ENCODE measurements at places on chromosomes 4 and X.

GRCh38 chrX:41695426-41695825, 6.7 kb downstream of the GPR34 start:
- no peak for DNase-seq

GRCh38 chr4:5750052-5750945, 39.3 kb downstream of the EVC start:
- DNase-seq, result no peak

DNA sequence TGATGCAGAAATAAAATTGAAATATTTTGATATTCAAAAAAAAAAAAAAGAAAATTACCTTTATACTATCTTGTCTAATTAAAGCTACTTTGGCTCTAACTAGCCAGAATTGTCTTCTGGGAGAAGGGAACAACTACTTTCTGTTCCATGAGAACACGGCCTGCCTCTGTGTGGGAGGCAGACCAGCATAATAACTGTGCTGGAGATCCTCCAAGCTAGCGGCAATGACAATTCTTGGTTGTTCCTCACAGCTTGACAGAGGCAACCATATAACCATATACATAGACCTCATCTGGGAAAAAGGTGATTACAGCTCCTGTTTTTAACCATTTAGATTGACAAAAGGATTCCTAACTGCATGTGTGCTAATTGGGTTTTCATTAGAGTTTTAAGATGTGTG, 95.7 kb downstream of the RBMX2 start:
- no peak for DNase-seq

DNA sequence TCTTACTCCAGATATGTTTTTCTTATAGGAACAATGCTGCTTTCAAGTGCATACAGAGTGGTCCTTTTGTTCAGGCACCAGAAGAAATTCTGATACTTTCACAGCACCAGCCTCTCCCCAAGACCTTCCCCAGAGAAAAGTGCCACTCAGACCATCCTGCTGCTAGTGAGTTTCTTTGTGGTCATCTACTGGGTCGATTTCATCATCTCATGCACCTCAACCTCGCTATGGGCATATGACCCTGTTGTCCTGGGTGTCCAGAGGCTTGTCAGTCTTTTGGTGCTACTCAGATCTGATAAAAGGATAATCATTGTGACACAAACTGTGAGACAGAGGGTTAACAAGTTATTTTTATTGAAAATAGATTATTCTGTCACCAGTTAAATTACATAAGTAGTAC, 39.5 kb downstream of the WDR13 start:
- no peak for DNase-seq

DNA sequence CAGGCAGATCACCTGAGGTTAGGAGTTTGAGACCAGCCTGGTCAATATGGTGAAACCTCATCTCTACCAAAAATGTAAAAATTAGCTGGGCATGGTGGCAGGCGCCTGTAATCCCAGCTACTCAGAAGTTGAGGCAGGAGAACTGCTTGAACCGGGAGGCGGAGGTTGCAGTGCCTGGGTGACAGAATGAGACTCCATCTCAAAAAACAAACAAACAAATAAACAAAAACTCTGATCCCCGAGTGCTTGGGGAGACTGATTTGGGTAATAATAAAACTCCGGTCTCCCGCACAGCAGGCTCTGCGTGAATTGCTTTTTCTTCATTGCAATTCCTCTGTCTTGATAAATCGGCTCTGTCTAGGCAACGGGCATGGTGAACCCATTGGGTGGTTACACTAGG, 73.4 kb downstream of the HPRT1 start:
- DNase-seq, result no peak

DNA sequence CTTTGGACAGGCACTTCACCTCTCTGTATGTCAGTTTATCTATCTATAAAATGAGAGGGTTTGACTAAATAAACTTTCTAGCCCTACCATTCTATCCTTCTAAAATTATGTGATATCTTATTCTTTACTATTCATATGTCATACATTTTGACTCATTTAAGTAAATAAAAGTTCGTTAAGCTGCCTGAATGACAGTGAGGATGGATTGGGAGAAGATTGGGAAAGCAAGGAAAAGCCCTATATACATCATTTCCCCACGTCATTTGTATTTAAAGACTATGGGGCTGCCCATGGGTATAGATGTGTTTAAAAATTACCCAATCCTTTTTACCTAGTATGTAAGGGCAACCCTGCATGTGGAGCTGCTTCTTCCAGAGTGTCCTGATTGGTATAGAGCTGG, 5.3 kb downstream of the SLC16A2 start:
- DNase-seq, result no peak

DNA sequence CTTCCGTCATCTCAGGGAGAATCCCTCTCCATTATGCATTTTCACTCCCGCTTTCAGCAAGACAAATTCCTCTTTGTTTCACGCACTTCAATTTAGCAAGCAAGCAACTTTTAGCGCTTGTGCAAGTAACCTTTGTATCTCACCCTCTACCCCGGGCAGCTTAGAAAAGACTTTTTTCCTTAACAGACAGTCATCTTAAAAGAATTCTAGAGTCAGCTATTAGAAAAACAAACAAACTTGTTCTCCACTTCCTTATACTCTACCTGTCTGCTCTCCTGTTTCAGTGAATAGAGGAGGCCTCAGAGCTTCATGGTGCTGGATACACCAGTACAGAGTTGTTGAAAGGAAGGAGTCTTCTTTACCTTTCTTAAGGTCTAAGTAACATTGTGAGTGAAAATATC, 12.1 kb downstream of the TIGD2 start:
- DNase-seq, result no peak

- DNase-seq, result no peak
These were observed 19.9 kb downstream of the AR start for GRCh38 chrX:67563469-67564448.
